Activated T-helper 1 cell treated with anti-CD3 and anti-CD28 coated beads, Interleukin-2, amount 50 U/mL, for 16 hours (primary cell): ENCODE measurements at places on chromosomes 2 and 18.

DNA sequence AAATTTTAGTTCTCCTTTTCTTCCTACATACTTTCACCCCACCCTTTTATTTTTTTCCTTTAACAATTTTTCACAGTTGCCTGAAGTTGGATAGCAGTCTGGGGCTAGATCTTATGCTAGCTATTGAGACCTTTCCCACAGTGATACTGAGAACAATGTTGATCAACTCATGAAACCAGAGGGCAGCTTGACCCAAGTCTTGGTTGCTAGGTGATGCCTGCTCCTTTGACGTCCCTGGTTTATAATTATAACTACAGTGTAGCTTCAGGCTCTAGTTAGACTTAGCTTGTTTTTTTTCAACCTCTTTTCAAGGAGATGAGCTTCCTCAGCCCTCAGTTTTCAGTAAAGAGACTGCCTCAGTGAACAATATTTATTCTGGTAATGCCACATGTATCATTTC, 648.5 kb downstream of the IRS1 start:
- DNase-seq: no peak

DNA sequence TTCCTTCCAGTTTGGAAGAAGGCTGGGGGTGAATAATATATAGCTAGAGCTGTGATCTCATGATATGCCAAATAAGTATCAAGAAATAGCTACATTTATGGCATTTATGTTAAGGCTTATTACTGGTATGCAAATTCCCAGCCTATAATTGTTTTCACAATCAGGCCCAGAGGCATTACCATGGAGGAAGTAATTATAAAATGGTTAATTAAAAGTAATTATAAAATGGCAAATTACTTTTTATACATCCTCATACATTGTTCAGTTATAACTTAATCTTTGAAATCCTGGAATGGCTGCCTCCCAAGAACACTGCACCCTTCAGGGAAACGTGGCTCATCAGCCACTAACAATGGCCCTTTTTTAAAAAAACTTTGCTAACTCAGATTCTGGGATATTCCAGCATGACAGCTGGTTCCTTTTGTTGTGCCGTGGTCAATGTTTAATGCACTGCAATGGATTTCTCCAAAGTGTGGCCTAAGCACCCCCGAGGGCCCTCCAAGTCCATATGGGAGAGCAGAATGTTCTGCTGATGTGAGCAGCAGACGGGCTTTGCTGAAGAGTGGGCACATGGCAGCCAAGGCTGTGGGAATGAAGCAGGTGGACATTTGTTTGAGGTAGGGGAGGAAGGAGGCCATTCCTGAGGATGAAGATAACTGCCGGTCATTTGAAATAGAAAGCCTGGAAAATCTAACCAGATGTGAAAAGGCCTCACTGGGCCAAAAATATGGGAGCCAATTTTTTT, 483.5 kb upstream of the GCFC2 start:
- no peak for DNase-seq

- DNase-seq: no peak
Measured at GRCh38 chr2:10547663-10548376, 99.7 kb upstream of the ODC1 start.

DNA sequence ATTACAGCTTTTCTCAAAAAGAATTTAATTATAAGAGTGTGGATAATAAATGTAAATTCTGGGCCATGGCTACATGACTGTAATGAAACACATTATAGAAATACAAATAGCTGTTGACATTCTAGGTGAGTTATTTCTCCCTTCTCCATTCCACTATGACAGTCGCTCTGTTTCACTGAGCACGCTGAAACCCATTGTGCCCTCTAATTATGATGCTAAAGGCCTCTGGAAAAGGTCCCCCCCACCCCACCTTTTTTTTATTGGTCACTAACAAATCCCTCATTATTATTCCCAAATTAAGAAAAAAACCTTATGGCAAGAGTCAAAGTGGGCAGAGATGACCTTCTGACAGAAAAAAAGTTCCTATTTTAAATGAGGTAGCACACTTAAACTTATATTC, 285.0 kb upstream of the SIX3 start:
- DNase-seq: no peak

- no peak for DNase-seq
Measured at GRCh38 chr2:28270456-28271152, 122.1 kb upstream of the FOSL2 start.

- no peak for DNase-seq
Measured at GRCh38 chr18:59232309-59233016, 12.5 kb downstream of the GRP start.

GRCh38 chr2:217090024-217090473, 230.2 kb upstream of the TNP1 start:
- no peak for DNase-seq

- DNase-seq: no peak
Measured at GRCh38 chr2:77807531-77808215, 285.5 kb upstream of the LRRTM4 start.

GRCh38 chr18:79944746-79945117, 6.7 kb downstream of the SLC66A2 start:
- DNase-seq: no peak

- no peak for DNase-seq
Measured at GRCh38 chr2:878245-878930, 72.3 kb upstream of the SNTG2 start.

GRCh38 chr18:78929516-78929915, 50.1 kb upstream of the SALL3 start:
- DNase-seq: no peak

GRCh38 chr2:169039702-169040101, 8.6 kb upstream of the ABCB11 start:
- DNase-seq: no peak

DNA sequence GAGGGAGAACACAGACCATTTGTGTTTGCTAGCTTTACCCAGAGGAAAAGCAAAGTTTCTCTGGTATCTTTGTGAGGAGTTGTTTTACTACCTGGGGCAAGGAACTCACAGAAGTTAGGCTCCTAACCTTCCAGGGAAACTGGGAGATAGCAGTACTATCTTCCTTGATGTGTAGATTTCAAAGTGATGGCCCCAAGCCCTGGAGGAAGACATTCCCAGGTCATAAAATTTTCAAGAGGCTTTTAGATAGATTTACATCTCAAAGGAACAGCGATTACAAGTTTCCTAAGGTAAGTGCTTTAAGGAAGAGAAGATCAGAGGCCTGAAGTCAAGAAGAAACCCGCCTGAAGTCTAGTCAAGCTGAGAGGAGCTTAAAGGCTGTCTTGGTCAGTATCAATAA, 1187.8 kb upstream of the TMEFF2 start:
- DNase-seq: no peak

GRCh38 chr2:96137321-96138178, 752 bp downstream of the ASTL start:
- DNase-seq: no peak

- no peak for DNase-seq
Measured at GRCh38 chr18:12749121-12749520, 46.3 kb downstream of the PSMG2 start.

DNA sequence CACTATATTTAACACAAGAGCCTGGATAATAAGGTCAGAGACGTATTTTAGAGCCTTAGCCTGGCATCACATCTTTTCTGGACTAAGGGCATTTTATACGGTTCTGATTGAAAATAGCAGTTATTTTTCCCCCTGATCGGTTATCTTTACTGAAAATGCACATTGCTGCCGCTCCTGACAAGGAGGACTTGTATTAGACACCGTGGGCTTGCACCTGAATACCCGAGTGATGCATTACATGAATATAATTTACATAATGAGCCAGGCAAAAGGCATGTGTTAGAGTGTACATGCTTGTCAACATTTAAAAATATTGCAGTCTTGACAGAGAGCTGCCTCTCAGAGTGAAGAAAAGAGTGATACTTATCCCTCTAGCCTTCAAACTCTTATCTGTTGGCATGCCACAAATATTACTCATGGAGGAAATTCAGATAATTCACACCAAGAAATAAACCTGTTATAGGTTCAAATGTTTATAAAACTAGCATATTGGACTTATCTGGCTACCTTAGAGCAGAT, 470.5 kb upstream of the ETAA1 start:
- no peak for DNase-seq

GRCh38 chr2:52340171-52340570, 1308.2 kb upstream of the NRXN1 start:
- DNase-seq: no peak

DNA sequence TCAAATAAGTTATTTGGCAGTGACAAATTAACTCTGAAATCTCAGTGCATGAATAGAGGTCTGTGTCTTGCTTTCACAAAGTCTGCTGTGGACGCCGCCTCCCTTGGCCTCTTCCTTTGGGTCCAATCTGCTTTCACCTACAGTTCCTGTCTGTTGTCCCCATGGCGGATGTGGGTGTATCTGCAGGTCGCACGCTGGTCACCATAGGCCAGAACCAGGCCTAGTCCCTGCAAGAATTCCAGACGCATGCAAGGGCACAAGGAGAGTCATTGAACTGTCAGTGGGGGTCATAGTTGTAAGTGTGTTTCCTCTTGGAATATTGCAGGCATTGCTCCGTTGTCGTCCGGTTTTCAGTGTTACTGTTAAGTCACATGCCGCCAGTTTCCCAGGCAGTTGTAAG, 7.4 kb downstream of the SOCS6 start:
- no peak for DNase-seq
